ENCODE measurements at places on chromosomes 1 and 21.

DNA sequence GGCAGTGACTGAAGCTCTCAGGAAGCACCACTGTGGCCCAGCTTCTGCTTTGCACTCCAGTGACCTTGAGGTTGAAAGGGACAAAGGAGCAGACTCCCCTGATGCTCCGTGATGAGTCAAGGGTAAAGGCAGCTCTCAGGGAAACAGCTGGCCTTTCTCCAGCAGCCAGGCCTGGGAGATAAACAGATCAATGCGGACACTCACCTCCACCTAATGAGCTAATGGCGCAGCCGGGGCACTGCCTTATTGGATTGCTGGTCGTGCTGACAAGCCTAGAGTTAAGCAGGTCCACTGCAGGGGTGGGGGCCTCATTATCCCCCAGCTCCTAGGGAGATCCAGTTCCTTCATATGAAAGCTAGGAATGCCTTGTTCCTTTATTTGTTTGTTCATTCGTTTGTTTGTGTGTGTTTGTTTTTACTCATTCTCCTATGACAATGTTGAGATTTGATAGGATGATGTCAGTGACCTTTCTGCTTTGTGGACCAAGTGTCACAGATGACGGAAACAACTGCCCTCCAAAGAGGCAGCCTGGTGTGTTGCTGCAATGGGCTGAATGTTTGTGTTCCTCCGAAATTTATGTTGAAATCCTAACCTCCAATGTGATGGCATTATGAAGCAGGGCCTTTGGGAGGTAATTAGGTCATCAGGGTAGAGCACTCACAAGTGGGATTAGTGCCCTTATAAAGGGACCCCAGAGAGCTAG lies 141.4 kb upstream of the BEND5 start:
- no peak for DNase-seq

DNA sequence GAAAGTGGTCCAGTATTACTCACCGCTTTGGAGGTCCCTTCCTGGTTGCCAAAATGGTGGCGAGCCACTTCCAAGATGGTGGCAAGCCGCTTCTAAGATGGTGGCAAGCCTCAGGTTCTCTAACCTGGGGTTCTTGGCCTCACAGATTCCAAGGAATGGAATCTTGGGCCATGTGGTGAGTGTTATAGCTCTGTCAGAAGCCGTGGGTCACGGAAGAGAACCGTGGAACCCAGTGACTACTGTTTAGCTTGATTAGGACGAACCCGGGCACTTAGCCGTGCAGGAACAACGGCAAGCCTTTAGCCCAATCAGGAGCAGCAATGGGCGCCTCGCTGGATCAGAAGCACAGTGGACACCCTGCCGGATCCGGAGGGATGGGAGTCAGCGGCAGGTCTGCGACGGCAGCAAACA lies 356.2 kb upstream of the TMPRSS15 start:
- no peak for DNase-seq

- no peak for DNase-seq
Observed at GRCh38 chr1:87024936-87025540, 110.6 kb downstream of the HS2ST1 start.

DNA sequence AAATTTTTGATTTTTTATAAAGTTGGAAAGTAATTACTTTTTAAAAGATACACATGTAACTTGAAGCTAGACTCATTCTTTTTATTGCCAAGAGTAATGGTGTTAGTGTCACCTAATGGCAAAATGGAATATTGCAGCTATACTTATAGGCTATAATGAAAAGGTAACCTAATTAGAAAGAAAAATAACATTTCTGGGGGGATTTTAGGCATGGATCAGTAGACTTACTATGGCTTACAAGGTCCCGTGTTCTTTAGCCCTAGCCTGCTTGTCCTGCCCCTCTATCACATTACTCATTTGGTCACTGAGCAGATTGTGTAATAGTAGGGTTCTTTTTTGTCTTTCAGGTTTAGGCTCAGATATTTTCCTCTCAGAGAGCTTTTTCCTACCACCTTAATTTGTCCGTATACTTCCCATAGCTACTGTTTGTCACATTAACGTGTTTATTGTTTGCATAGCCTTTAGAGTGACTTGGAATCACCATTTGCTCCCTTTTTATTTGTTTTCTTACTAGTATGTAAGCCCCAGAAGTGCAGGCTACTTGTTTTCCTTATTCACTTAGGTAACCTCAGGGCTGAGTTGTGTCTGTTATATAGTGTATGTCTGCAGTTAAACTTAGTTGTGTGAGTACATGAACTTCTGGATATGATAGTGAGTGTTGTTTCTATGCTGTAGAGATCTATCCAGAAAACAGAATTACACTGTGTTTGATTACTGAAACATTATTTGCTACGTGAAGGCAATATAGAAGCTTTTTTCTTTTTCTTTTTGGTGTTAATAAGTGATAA lies 58.7 kb downstream of the RABGAP1L start:
- DNase-seq: no peak

- DNase-seq: no peak
Observed at GRCh38 chr1:223216531-223217205, 73.6 kb upstream of the TLR5 start.

- DNase-seq: no peak
Observed at GRCh38 chr1:235852887-235853286, 13.8 kb downstream of the LYST start.

GRCh38 chr1:53783056-53783455 lies 44.1 kb upstream of the GLIS1 start:
- no peak for DNase-seq
